Naive thymus-derived CD8-positive, alpha-beta T cell (primary cell): ENCODE measurements at places on chromosomes 6 and 20.

- DNase-seq: no peak
Measured at GRCh38 chr6:53765270-53765669, 29.5 kb upstream of the LRRC1 start.

DNA sequence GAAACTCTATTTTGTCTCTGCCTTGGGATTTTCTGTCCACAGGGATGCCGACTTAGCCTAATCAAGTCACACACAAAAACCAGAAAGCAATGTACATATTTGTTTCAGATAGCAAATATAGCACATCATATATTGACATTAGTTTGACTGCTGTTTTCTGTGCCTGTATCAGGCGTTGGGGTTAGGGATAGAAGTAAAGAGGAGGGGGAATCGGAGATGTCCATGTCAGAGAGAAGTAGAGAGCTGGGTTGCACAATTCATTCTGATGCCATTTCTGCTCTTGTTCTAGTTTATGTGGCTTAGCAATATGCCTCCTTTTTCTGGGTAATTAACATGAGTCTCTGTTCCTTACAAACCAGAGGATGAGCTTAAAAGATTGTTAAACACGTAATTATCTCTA lies 14.7 kb upstream of the IPCEF1 start:
- no peak for DNase-seq

DNA sequence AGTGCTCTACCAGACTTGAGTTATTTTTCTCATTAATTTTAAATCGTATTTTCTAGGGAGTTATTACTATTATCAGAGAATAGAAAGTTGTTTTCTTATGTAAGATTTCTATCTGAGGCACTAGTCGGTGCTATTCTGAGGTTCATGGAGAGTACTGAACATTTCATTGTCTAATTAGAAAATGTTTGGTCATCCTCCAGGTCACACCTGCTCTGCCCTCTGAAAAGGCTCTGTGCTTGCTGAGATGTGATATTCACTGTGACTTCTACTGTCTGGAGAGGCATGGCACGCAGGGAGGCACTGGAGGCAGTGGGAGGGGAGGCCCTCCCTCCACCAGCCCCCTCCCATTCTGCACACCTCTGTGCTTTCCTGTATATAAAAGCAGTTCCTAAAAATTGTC lies 3.0 kb downstream of the SYNDIG1 start:
- DNase-seq: no peak

- no peak for DNase-seq
Measured at GRCh38 chr20:41214202-41214601, 76.9 kb downstream of the PLCG1 start.

DNA sequence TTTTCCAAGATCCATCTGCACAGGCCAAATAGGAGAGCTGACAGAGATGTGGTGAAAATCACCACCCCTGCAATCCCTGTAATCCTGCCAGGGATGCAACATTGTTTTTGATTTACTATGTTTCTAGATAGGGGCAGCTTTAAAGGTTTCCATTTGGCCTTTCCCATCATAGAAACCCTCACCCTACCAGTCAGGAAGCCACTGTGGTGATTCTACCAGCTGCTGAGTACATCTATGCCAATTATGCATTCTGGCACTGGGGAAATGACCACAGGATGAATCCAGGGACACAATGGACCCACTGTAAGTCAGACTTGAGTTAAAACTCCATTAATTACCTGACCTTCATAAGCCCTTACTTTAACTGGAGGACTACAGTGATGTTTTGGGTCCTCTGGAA lies 130.4 kb downstream of the TNFRSF21 start:
- DNase-seq: no peak

GRCh38 chr6:17716221-17716620 lies 9.5 kb upstream of the NUP153 start:
- DNase-seq: no peak

GRCh38 chr6:3573670-3574069 lies 116.8 kb upstream of the SLC22A23 start:
- DNase-seq: no peak

- no peak for DNase-seq
Measured at GRCh38 chr6:113094779-113095178, 747.6 kb downstream of the RFPL4B start.

DNA sequence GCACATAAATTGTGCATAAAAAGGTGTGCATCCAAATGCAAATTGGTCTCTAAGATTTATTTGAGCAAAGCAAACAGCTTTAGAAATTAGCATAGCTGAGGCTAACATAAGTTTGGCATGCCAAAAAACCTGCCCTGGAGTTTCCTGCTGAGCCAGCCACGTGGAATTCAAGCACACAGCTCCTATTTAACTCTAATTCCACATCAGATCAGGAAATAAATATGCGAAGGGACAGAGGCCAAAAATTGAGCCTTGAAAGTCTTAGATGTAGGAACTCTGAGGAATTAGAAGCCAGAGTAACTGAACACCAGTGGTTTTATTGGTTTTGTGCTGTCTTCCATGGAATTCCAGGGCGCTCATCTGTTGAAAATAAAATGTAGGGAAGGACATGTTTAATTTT lies 19.6 kb downstream of the SOBP start:
- DNase-seq: no peak

- DNase-seq: no peak
Measured at GRCh38 chr6:23365732-23366131, 760.3 kb upstream of the NRSN1 start.

DNA sequence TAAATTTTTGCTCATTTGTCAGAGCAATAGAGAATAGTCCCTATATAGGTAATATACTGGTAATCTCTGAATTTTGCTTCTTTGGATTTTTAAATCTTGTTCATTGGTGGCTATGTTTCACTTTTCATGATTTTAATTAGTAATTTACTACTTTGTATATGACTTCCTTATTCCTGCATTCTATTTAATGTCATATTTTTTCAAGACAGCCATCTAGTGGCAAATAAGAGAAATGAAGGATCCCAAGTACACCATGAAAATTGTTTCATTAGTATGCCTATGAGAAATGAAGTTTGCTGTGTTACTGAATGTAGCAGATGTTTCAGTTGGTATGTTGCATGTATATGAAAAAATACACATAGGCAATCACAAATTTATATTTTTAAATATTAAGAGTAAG lies 82.4 kb downstream of the ZNF292 start:
- DNase-seq: no peak

DNA sequence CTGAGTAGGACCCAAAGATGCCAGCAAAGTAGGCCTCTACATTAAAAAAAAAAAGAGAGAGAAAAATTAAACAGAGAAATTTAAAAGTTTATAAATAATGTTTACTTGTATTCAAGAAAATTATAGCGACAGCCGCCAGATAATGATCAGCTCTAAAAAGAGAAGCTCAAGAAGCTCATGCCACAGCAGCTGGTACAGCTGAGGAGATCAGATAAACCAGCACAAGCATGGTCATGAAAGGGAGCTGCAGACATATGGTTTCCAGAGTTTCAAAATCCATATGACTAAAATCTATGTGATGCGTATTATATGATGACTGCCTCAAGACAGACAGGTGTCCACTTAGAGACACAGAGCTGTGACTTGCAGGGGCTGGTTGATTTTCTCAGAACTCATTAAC lies 13.6 kb upstream of the HLA-C start:
- no peak for DNase-seq

DNA sequence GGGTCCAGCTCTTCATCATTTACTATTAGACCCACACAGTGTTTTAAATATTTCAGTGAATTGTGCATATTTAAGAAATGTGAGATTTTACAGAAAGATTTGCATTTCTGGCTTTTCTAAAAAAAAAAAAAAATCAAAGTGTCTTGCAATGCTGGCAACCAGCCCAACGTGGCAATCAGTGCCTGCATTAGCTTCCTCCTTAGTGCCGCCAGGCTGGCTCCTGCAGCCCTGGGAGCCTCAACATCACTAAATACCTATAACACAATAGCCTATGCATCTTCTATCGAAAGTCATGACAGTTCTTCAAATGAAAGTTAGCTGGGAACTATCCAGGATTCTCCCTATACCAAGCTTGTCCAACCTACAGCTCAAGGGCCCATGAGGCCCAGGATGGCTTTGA lies 9.4 kb upstream of the CD93 start:
- DNase-seq: no peak

- no peak for DNase-seq
Measured at GRCh38 chr20:2261046-2261485, 34.7 kb upstream of the TGM3 start.

GRCh38 chr20:14334306-14334930 lies 3.0 kb downstream of the FLRT3 start:
- DNase-seq: no peak

- DNase-seq: no peak
Measured at GRCh38 chr6:127096167-127096566, 22.3 kb upstream of the RSPO3 start.
